Aorta (tissue), 5 donors: ENCODE measurements at places on chromosomes 16 and 17. TPM values are rescaled to one million over a fixed set of nuclear protein-coding genes. Genes with fewer than 3 reads are reported as not detected.

The KRTAP2-1 gene
- not detected for total RNA-seq

The MPO gene
- total RNA-seq = 0.26 TPM

The IL21R gene
- total RNA-seq = 3.8 TPM

The FTO gene
- total RNA-seq = 97.7 TPM

The KRTAP2-2 gene
- not detected for total RNA-seq

The SCARF1 gene
- 13.8 TPM for total RNA-seq

The CA7 gene
- not detected for total RNA-seq

The CEP295NL gene
- 10.1 TPM for total RNA-seq

The ABR gene
- total RNA-seq = 167 TPM

The HSD17B1 gene
- 0.62 TPM for total RNA-seq

The CMTR2 gene
- total RNA-seq = 12.2 TPM

The NPIPB2 gene
- 13.0 TPM for total RNA-seq

The MILR1 gene
- total RNA-seq = 13.0 TPM

The FAM234A gene
- 60.7 TPM for total RNA-seq

The TEKT5 gene
- 0.29 TPM for total RNA-seq

The SPATA22 gene
- not detected for total RNA-seq

The KRT28 gene
- not detected for total RNA-seq

The HEATR9 gene
- not detected for total RNA-seq

GRCh38 chr16:68374961-68375660 is 64.3 kb downstream of the PRMT7 start:
- no peaks in the 10 kb centered on the region for H3K4me1 ChIP-seq
- H3K27me3 ChIP-seq = no peaks in the 10 kb centered on the region
- H3K4me3 ChIP-seq = no peak overlapping the region
- H3K27ac ChIP-seq = no peak overlapping the region

- no peaks in the 10 kb centered on the region for H3K4me1 ChIP-seq
- no peaks in the 10 kb centered on the region for H3K27me3 ChIP-seq
- no peaks in the 10 kb centered on the region for H3K36me3 ChIP-seq
- no peak for DNase-seq
- no peak overlapping the region for H3K4me3 ChIP-seq
Observed at GRCh38 chr16:81482329-81483063, 37.9 kb downstream of the CMIP start.

DNA sequence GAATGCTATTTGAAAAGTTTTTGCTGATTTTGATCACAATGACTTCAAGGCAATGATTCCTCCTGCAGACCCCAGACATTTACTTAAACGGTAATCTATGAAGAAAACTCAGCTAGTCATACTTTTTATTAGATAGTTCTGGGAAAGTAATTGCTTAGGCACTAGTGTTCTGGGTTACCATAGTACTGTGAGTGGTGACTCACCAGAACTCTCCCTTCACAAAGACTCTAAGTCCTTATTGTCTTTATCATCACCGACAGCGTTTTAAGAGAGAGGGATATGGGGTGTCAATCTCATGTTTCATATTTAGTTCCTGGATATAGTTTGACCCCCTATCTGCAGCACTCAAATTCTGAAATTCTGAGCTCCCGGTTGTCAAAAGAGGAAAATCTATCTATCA is 43.0 kb upstream of the CDH8 start:
- H3K4me3 ChIP-seq = no peak overlapping the region
- H3K27me3 ChIP-seq = no peaks in the 10 kb centered on the region
- no peaks in the 10 kb centered on the region for H3K36me3 ChIP-seq

- DNase-seq = no peak
- H3K4me3 ChIP-seq = no peak overlapping the region
- H3K27me3 ChIP-seq = no peaks in the 10 kb centered on the region
- H3K4me1 ChIP-seq = no peaks in the 10 kb centered on the region
Observed at GRCh38 chr16:72198771-72199201, 26.8 kb upstream of the PMFBP1 start.

DNA sequence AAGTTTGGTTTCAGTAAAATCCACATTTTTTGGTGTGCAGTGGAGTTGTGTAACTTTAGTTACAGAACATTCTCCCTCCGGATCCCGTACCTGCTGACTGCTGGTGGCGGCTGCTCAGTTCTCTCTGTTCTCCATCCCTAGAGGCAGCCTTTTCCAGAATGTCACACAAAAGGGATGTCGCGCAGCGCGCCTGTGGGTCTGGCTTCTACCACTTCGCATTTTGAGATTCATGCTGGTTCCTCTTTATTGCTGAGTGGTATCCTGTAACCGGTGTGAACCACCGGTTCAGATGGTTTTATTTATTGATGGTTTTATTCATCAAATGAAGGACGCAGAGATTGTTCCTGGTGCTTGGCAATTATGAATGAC is 981 bp upstream of the CEP131 start:
- no peak for DNase-seq
- no peak overlapping the region for H3K4me3 ChIP-seq
- H3K4me1 ChIP-seq = no peaks in the 10 kb centered on the region
- no peak overlapping the region for H3K27ac ChIP-seq
- H3K36me3 ChIP-seq = no peaks in the 10 kb centered on the region

- H3K27ac ChIP-seq = no peak overlapping the region
- no peaks in the 10 kb centered on the region for H3K27me3 ChIP-seq
- H3K4me3 ChIP-seq = no peak overlapping the region
- no peak for DNase-seq
Observed at GRCh38 chr16:81318711-81319110, 3.9 kb downstream of the GAN start.

DNA sequence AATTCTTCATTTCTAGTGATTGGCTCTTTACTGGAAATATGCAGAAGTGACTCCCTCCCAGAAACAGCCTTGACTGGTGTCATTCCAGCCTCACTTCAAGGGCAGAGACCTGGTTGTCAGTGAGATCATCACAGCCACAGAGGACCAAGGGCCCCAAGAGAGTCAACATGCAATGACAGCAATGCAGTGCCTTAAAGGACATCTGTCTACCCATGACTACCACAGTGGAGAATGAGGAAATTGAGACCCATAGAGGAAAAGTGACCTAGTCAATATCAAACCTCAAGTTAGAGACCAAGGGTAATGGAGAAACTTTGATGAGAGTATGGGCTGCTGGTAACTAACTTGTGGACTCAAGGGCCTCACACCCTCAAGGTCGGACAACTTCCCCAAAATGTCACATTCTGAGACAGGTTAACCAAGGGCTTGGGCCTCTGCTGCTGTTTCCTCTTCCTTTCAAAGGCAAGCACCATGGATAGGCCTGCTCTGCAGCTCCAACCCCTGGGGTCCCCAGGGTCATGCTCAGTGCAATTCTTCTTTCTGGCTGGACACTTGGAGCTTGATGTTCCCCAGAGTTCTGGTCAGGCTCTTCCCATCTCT is 11.3 kb downstream of the NOG start:
- H3K4me3 ChIP-seq = no peak overlapping the region
- H3K36me3 ChIP-seq = no peaks in the 10 kb centered on the region
- H3K27ac ChIP-seq = no peak overlapping the region
- H3K27me3 ChIP-seq = no peaks in the 10 kb centered on the region
- no peak for DNase-seq

- H3K27ac ChIP-seq = no peak overlapping the region
- DNase-seq = no peak
- H3K4me1 ChIP-seq = no peaks in the 10 kb centered on the region
- no peak overlapping the region for H3K4me3 ChIP-seq
- H3K27me3 ChIP-seq = no peaks in the 10 kb centered on the region
Observed at GRCh38 chr16:1131378-1131994, 21.4 kb upstream of the CACNA1H start.

- H3K27me3 ChIP-seq = no peaks in the 10 kb centered on the region
- peak overlapping the region; percentile 69 for H3K27ac ChIP-seq
- no peak overlapping the region for H3K4me3 ChIP-seq
- no peaks in the 10 kb centered on the region for H3K36me3 ChIP-seq
Observed at GRCh38 chr16:77918809-77919707, 103.3 kb upstream of the CLEC3A start.

DNA sequence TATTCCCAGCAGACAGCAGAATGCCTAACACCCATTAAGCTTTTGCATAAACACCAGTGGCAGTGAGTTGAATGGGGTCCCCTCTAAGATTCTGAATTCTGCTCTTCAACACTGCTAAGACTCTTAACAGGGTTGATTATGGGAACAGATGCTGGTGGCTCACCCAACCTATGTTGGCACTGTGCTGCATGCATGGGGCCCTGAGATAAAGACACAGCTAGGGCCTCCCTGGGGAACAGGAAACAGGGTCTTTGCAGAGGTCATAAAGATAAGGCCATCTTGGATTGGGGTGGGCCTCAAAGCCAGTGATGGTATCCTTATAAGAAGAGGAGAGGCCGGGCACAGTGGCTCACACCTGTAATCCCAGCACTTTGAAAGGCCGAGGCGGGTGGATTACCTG is 190.8 kb downstream of the SLC39A11 start:
- no peak for DNase-seq
- no peaks in the 10 kb centered on the region for H3K36me3 ChIP-seq
- no peak overlapping the region for H3K27ac ChIP-seq
- no peak overlapping the region for H3K4me3 ChIP-seq
- H3K4me1 ChIP-seq = no peaks in the 10 kb centered on the region

DNA sequence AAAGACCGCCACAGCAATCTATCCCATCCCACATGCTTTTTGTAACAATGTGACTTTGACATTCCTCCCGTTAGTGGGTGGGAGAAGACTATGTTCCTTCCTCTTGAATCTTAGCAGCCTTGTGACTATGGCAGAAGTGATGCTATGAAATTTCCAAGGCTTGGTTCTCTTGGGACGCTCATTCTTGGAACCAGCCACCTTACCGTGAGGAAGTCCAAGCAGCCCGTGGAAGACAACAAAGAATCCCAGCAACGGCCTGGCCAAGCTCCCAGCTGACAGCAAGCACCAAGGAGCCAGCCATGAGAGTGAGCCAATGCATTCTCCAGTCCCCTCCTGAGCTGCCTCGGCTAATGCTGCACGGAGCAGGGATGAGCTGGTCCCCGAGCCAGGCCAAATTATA is 62.3 kb downstream of the VPS53 start:
- no peaks in the 10 kb centered on the region for H3K27me3 ChIP-seq
- peaks cover 4% of the 10 kb centered on the region for H3K36me3 ChIP-seq
- H3K4me3 ChIP-seq = no peak overlapping the region
- H3K27ac ChIP-seq = no peak overlapping the region
- H3K4me1 ChIP-seq = no peaks in the 10 kb centered on the region
- peak; percentile 88 for DNase-seq

- H3K36me3 ChIP-seq = no peaks in the 10 kb centered on the region
- H3K27me3 ChIP-seq = no peaks in the 10 kb centered on the region
- no peak overlapping the region for H3K4me3 ChIP-seq
- H3K27ac ChIP-seq = no peak overlapping the region
Observed at GRCh38 chr16:49260956-49261530, 20.6 kb downstream of the CBLN1 start.

GRCh38 chr17:12492450-12492849 is 173.2 kb upstream of the MYOCD start:
- H3K36me3 ChIP-seq = no peaks in the 10 kb centered on the region
- no peak for DNase-seq
- H3K27me3 ChIP-seq = no peaks in the 10 kb centered on the region
- no peak overlapping the region for H3K27ac ChIP-seq

- H3K4me1 ChIP-seq = no peaks in the 10 kb centered on the region
- H3K27me3 ChIP-seq = no peaks in the 10 kb centered on the region
- H3K27ac ChIP-seq = no peak overlapping the region
Observed at GRCh38 chr16:6105115-6105514, 1007.5 kb upstream of the EEF2KMT start.
